ENCODE measurements at places on chromosomes 13 and 19.

- ATAC-seq, result peak; percentile 58
Measured at GRCh38 chr13:110116072-110116487, 190.9 kb downstream of the COL4A1 start.

GRCh38 chr19:53333066-53333462, 485 bp upstream of the ZNF845 start:
- ATAC-seq, result peak; percentile 4

DNA sequence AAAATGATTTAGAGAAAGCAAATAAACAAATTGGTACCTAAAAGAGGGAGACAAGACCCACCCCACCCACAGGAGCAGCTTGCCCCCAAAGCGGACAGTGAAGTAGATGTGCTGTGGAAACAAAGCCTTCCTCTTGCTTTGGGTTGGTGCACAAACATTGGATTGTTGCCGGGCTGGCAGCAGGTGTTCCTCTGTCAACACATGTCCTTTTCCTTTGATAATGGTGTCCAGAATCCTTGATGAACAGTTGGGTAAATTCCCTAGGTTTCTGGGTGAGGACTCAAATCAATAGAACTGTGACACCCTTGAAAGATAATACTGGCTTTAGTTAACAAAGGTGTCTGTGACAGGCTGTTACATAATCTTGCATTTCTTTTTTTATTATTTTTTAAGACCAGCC, 311.8 kb downstream of the SPRY2 start:
- ATAC-seq, result no peak

DNA sequence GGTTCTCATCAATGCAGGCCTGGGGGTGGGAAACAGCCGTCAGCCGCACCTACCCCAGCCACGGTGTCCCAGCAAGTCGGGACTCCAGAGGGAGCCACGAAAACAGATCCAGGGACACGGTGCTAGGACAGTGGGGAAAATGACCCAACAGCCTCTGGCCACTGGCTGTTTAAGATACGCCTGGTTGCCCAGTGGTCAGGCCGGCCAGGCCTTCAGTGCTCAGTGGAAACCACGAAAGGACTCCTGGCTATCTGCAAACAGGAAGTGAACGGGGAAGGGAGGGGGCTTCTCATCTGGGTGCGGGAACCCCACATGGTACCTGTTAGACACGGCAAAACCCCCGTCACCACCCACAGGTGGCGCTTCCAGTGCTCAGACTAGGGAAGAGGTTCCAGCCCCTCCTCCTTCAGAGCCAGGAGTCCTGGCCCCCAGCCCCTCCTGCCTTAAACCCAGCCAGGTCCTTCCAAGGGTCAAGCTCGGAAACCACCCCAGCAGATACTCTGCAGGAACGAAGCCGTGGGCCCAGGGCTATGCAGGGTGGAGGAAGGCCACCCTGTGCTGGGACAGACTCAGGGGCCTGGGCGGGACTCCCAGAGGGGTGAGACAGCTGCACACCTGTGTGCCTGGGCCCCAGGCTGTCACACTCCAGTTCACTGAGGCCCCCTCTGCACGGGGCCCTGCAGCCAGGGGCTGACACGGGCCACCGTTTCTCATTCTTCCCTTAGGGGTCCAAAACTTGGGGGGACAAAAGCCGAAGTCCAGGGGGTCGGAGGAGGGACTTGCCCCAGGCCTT, 4.5 kb downstream of the PPP1R12C start:
- ATAC-seq, result no peak
